ENCODE measurements at places on chromosomes 11 and 22. TPM values are rescaled to one million over a fixed set of nuclear protein-coding genes. Genes with fewer than 3 reads are reported as not detected.

The CD248 gene
- 810 TPM for total RNA-seq

DNA sequence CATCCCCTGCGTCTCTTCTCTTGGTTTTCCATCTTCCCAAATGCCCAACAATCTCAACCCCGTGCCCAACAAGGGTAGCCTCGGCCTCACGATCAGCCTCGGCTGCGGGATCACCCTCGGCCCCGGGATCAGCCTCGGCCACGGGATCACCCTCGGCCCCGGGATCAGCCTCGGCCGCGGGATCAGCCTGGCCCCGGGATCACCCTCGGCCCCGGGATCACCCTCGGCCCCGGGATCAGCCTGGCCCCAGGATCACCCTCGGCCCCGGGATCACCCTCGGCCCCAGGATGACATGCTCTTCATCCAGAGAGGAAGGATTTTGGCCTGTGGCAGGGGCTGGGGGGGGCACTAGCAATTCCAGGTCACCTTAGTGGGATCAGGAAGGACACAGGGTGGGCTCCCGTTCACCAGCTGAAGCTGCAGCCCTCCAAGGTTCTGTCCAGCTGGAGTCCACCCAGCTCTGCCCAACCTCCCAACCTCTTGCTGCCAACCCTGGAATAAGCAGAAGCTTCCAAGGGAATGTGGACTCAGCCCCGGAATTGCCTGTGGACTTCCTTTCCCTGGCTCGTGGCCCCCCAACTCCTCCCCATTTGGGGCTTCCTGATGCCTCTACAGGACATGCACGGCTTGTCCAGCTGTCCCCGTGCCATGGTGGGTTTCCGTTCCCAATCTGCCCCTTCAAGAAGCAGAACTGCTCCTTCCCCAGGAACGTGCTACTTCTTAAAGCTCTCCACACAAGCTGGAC, 6.2 kb downstream of the ALG12 start:
- DNase-seq = no peak

GRCh38 chr11:35045236-35045820, 93.6 kb upstream of the CD44 start:
- no peak for DNase-seq

The RAB39A gene
- 4.0 TPM for total RNA-seq

- no peak for DNase-seq
Observed at GRCh38 chr11:7534042-7534378, 20.2 kb downstream of the PPFIBP2 start.

GRCh38 chr22:27723158-27723557, 78.4 kb downstream of the MN1 start:
- DNase-seq = no peak

The MLC1 gene
- total RNA-seq = 0.26 TPM

DNA sequence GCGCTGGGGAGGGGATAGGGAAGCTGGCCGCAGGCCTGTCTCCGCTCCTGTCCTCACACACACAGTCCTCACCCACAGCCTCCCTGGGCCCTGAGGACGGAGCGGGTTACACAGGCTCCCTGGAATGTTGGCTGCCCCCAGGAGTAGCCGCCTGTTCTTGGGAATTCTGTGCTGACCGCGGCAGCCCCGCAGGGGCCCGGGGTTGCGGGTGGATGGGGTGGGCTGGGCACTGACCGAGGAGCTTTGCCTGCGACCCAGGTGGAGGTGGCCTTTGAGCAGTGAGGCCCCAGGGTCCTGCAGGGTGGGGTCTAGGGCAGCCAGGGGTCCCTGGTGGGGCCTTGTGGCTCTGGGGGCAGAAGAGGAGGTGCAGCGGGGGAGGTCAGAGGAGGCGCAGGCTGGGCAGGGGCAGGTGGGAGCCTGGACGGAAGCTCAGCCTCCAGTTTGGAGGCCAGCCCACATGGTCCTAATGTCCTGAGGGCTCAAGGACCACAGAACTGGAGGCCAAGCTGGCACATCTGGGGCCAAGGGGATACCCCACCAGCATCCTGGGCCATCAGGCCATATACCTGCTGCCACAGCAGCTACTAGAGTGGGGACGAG, 6.6 kb upstream of the MRGPRG start:
- peak; percentile 89 for DNase-seq

The OR51B5 gene
- total RNA-seq = not detected

GRCh38 chr22:42934338-42934737, 77.3 kb upstream of the ARFGAP3 start:
- DNase-seq = no peak

The APOBEC3B gene
- total RNA-seq = 0.58 TPM

DNA sequence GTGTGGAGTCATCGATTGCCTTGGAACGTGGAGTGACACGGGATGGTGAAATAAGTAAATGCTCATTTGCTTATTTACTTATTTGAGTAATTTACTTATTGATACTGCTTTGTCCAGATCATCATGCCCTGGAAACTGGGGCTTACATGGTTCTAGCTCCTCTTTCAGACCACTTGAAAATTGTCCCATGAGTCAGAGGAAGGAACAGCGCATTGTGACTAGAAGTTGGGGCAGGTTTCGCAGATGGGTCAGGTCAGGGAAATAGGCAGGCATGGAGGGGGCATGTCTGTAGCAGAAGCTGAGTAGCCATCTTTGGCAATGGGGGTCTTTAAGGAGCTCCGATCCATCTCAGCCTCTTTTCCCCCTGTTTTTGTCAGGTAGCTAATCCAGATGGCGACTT, 104.2 kb upstream of the SORL1-AS1 start:
- no peak for DNase-seq

The NAV2 gene
- 13.7 TPM for total RNA-seq

DNA sequence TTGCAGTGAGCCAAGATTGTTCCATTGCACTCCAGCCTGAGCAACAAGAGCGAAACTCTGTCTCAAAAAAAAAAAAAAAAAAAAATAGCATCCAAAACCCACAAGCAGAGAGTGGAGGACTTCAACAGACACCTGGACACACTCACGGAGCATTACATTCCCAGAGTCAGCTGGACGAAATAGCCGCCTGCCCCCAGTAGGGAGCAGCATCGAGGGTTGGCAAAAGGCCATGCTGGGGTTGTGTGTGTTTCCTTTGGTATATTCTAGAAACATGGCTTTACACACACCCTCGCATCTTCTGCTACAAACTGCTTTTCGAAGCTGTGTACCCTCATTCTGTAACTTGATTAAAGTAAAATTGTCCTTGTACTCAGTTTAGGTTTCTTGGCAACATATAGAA, 5.3 kb downstream of the ADA2 start:
- DNase-seq = no peak

DNA sequence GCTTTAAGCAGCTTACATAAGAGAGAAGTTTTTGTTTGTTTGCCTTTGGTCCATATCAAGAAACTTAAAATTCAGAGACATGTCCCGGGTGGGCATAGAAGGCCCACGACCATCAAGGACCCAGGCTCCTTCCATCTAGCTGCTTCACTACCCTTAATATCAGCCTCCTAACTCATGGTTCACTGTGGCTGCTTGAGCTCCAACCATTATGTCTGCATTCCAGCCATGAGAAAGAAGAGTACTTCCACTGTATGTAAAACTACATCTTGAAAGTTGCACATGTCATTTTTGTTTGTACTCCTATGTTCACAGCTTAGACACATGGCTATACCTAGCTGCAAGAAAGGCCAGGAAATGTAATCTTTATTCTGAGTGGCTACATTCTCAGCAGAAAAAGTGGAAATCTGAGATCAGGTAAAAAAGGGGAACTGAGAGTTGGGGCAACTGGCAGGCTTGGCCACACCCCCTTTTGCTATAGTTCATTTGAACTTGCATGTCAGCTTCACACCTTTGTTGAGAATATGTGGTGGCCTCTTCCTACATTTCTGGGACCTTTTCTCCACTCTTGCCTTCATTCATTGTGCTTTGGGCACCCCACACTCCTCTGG, 81.3 kb upstream of the TP53I11 start:
- DNase-seq = no peak

All from mesenteric fat pad (tissue), 1 donor.